ENCODE measurements at places on chromosomes 5 and 9.
A peak's percentile ranks its signal among the peaks of the same experiment; 100 is the strongest.

DNA sequence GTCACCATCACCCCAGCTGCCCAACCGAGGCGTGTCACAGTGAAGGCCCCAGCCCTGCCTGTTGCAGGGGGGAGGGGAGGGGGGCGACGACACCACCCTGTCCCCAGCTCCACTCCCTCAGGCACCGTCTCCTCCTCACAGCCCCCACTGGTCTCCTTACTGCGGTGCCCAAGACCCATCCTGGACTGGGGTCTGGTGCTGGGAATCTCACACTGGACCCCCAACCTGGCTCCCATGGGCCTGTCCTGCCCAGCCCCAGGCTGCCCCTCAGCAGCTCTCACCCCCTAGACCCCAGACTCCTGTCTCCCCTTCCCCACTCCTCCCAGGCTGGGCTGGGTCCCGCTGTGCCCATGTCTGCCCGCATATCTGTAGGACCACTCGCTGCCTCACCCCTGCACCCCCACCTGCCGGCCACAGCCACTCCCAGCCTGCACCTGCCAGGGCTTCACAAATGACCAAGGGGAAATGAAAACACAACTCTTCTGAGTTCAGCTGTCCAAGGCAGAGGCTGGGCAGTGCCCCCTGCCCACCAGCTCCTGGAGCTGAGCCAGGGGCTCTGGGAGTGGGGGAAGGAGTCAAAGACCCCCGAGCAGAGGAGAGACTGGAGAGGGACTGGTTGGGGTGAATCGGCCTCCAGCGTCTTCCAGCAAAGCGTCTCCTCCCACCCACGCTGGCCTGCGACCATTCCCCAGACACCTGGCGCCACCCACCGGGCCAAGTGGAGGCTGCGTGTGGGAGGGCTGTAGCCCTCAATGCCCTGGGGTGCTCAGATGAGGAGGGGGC is 32.6 kb upstream of the EGFL7 start:
- DNase-seq, result peak; percentile 54

DNA sequence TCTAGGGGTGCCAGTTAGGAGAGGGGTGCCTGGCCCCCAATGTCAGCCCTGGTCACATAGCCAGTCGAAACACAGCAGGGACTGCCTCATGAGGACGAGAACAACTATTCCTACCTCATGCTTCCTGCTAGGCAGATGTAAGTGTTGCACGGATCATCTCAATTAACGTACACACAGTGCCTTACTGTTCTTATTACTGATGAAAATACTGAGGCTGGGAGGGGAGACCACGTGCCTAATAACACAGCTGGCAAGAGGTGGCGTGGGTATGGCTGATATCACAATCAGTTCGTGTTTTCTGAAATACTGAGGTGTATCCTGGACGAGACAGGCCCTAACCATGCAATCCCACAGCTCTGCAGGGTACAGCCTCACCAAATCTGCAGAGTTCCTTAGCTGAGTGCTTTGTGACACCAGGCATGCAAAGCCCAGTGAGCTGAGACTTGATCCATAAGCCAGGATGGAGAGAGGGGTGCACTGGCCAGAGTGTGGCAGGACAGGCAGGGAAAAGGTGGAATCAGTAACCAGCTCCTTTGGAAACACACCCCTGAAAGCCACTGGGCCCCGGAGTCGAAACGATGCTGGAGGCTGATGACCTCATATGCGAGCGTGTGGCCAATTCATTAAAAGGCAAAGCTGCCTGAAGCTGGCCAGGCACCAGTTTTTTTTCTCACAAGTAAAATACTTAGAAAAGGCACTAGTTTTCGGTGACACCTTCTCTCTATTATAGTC is 63.9 kb downstream of the PRRT1B start:
- peak; percentile 64 for DNase-seq

DNA sequence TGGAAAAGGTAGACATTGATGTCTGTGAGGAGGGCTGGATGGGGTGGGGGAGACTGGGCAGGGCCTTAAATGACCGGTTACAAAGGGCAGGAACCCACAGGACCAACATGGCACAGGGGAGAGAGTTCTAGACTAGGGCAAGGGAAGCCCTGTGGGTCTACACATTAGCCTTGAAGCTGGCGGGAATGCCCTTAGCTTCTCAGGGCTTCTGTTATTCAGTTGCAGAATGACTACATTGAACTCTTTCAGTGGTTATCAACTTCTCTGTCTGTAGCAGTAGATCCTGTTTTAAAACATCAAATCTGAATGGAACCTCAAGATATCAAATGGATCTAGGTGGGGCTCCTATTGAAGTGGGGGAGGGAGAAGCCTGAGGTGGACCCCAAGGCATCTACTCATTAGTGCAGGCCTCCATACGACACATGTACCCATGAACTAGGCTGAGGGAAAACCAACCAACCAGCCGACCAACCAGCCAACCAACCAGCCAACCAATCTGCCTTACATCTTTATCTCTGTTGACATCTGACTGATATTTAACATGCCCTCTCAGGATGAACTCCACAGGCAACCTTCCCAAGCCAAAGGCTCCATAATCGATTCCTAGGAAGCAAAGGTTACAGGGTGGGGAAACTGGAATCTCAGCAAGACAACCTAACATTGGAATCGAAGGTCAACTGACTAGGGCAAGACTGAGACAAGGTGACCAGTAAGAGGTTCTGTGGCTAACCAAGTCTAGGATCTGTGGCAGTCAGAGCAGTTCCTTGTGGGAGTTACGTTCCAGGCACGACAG is 48.3 kb downstream of the DAP start:
- DNase-seq, result no peak

- DNase-seq, result no peak
Observed at GRCh38 chr9:38253200-38253599, 139.3 kb upstream of the ALDH1B1 start.

DNA sequence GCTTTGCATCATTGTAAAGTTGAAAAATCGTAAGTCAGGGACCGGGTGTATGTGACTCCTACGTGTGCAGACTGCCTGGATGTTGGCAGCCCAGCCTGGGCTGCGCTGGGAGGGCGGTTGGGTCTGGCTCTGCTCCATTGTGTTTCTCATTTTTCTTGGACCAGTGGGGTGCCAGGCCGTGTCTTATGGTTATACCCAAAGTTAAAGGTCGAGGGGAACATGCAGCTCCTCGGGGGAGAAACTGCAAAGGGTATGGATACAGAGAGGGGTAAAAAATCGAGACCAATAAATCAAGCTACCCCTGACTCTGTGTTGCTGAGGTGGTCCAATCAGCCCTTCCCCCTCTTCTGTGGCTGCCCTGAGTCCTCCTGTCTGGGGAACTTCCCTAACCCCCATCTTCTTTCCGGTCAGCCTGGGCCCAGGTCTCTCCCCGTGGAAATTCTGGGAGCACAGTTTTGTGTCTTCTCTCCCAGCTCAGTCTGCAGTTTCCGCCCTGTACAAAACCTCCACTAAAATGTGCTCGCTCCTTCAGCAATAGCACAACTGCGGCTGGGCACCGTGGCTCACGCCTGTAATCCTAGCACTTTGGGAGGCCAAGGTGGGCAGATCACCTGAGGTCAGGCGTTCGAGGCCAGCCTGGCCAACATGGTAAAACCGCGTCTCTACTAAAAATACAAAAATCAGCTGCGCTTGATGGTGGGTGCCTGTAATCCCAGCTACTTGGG is 34.1 kb upstream of the UNC5A start:
- no peak for DNase-seq

Measured in GM03348 (cell line).